ENCODE measurements at places on chromosomes 3 and 15. TPM values are rescaled to one million over a fixed set of nuclear protein-coding genes. Genes with fewer than 3 reads are reported as not detected.

DNA sequence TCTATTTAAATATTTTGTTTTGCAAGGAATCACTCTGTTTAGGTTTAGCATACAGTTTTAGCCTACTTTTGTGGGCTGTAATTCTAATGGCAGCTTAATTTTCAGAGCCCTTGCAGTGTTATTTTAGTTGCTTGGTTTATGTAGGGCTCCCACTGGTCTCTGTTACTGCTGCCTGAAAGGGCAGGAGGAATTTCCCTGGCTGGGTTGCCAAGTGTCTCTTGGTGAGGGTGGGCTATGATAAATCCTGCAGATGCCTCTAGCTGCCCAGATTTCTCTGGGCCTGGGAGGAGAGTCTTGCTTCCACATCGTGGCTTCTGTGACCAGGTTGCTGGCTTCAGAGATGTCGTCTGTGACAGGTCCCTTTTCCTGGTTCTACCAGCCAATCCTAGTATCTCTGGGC lies 36.2 kb downstream of the ILDR1 start:
- peak; percentile 72 for DNase-seq

DNA sequence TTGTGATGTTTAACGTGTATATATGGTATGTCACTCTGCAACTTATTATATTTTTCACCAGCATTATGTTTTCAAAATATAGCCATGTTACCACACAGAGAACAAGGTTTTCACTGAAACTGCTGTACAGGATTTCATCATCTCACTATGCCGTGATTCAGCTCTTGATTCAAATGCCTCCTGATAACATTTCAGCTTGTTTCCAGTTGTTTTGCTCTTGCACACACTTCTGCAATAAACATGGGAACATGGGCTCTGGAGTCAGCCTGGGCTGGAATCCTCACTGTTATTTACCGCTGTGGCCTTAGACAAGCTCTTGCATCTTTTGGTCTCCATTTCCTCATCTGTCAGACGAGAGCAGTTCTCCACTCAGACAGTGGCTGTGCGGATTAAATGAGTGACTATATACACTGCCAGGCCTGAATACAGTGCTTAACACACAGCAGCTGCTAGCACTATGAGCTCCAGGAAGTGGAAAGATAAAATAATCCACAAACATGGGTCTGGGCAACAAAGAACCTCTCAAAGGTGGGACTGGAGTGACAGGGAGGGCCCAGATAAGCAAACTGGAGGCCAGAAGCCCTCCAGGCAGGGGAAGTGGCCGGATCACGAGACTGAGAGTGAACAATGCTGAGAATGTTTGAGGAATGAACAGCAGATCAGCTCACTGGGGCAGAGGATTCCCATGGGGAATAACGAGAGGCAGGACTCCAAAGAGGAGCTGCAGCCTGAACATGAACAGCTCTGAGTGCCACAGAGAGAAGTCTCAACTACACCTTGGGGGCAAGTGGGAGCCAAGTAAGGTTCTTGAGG lies 17.7 kb downstream of the NTRK3 start:
- no peak for DNase-seq

DNA sequence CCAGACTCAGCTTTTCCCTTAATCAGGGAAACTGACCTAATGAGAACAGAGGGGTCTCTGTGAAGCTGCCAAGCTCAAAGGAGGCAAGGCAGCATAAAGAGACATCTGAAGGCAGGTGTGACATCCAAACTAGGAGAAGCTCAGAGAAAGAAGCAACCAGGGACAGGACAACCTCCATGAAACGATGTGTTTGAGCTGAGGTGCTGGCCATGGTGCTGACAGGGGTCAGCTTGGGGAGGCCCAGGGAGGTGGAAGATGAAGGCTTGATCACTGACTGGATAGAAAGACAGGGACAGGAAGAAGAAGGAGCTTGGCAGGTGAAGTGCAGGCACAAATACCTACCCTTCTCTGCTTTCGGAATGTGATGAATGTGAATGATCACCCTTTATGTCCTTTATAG lies 179.5 kb upstream of the NSMCE3 start:
- peak; percentile 65 for DNase-seq

Gene EPHA3
- 0.36 TPM for total RNA-seq

GRCh38 chr15:70358871-70359647 lies 261.3 kb upstream of the TLE3 start:
- peak; percentile 20 for DNase-seq

Gene CCDC54
- not detected for total RNA-seq

GRCh38 chr3:67783281-67784250 lies 129.2 kb upstream of the SUCLG2 start:
- DNase-seq, result no peak

Gene PLCD1
- 38.6 TPM for total RNA-seq

Gene GLCE
- total RNA-seq, result 22.7 TPM

DNA sequence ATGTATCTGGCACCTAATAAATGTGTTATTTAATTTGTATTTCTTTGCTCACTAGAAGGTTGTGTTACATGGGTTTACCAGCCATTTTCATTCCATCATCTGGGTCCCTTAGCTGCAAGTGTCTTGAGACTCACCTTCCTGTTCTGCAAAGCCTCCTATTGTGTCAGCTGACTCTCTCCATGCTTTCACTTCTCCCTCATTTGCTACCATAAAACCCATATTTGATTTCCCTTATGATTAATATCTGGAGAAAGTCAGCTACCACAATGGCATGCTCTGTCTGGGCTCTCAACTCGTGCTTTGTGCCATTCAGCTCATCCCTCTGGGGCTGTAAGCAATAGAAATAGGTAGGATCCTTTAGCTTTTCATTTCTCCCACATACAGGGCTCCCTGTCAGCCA lies 79.5 kb upstream of the EIF1B start:
- DNase-seq, result no peak

DNA sequence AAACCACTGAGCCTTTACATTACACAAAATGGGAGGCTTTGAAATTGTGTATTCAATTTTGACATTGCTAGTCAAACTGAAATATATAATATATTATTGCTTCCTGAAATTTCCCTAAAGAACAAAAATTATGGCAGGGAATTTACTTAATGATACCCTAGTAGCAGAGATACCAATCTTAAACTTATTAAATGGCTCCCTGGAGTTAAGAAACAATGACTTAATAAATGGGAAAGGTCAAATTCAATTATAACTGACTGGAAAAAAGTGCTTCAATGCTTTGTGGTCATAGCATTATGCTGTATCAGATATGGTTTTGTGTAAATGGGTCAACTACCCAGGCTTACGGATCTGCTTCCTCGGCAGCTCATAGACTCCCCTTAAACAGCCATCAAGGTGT lies 244.1 kb downstream of the CNTN3 start:
- no peak for DNase-seq
